ENCODE measurements at places on chromosomes 1 and 21.
A peak's percentile ranks its signal among the peaks of the same experiment; 100 is the strongest.

DNA sequence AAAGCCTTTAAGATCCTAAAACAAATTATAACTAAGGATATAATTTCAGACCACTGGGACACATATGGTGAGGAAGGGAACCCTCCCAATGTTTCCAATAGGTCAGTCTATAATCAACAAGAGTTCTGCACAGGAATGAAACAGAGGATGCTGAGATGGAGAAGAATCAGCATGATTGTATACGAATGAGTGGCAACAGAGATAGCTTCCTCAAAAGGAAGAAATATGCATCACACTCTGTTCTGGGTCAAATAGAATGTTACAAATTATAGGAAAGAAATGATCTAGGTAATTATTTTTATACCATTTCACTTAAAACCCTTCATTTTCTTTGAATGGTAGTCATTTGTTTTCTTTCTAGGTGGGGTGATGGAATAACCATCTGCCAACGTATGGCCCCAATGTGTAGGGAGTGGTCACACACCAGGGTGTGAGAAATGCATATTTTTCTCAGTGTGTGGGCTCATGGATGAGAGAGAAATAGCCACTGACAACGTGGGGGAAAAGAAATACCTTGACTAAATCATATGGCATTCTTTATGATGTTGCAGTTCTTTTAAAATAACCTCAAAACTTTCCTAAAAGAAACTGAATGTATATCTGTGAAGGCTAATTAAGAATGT is 104.6 kb upstream of the IVNS1ABP start:
- H3K27me3 ChIP-seq, result no peaks in the 10 kb centered on the region
- H3K4me3 ChIP-seq, result no peak overlapping the region
- H3K36me3 ChIP-seq, result no peaks in the 10 kb centered on the region
- no peak for DNase-seq
- H3K27ac ChIP-seq, result no peak overlapping the region
- H3K4me1 ChIP-seq, result peaks cover 8% of the 10 kb centered on the region

- H3K4me1 ChIP-seq, result peaks cover 47% of the 10 kb centered on the region
- no peak overlapping the region for H3K4me3 ChIP-seq
- DNase-seq, result no peak
- H3K27me3 ChIP-seq, result peaks cover 51% of the 10 kb centered on the region
- H3K36me3 ChIP-seq, result no peaks in the 10 kb centered on the region
Observed at GRCh38 chr1:902802-903201, 20.9 kb upstream of the SAMD11 start.

DNA sequence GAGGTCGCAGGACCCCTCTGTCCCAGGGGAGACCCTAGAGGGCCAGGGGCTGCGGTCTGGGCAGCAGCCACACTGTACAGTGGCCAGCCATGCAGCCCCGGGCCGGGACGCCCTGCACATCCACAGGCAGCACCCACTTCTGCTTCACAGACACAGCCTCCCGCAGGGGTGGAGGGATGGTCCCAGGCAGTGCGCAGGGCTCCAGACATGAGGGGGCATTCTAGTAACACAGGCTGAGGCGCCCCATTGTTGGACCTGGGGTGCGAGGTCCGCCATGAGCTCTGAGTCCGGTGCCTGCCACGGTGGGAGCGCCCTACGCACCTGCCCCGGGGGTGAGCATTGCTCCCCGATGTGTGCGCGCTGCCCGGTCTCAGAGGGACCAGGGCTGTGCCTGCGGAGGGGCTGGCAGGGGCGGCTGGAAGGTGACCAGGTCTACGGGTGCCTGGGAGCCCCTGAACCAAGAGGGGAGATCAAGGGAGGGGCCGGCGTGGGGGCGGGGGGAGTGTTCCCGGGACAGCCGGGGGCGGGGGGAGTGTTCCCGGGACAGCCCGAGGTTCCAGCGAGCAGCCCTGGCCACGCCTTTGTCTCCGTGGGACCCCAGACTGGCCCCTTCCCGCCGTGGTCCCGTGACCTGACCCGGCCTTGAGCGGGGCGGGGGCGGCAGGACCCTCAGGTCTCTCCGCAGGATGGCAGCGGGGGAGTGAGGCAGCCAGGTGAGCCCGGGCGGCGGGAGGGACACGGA is 4.5 kb downstream of the MMEL1 start:
- no peak overlapping the region for H3K4me3 ChIP-seq
- DNase-seq, result no peak
- H3K27ac ChIP-seq, result no peak overlapping the region
- no peaks in the 10 kb centered on the region for H3K36me3 ChIP-seq

- peak; percentile 77 for DNase-seq
- H3K4me1 ChIP-seq, result no peaks in the 10 kb centered on the region
- H3K36me3 ChIP-seq, result no peaks in the 10 kb centered on the region
- no peaks in the 10 kb centered on the region for H3K27me3 ChIP-seq
- H3K27ac ChIP-seq, result no peak overlapping the region
Observed at GRCh38 chr1:231590453-231591198, 36.0 kb upstream of the DISC1 start.

- no peak overlapping the region for H3K4me3 ChIP-seq
- H3K4me1 ChIP-seq, result peaks cover 8% of the 10 kb centered on the region
- H3K27ac ChIP-seq, result no peak overlapping the region
- H3K27me3 ChIP-seq, result no peaks in the 10 kb centered on the region
- DNase-seq, result no peak
- no peaks in the 10 kb centered on the region for H3K36me3 ChIP-seq
Observed at GRCh38 chr1:153058154-153058553, 842 bp upstream of the SPRR2A start.

GRCh38 chr1:24893431-24893830 is 36.6 kb downstream of the RUNX3 start:
- no peaks in the 10 kb centered on the region for H3K27me3 ChIP-seq
- H3K27ac ChIP-seq, result no peak overlapping the region
- peaks cover 23% of the 10 kb centered on the region for H3K4me1 ChIP-seq
- no peaks in the 10 kb centered on the region for H3K36me3 ChIP-seq
- H3K4me3 ChIP-seq, result no peak overlapping the region

DNA sequence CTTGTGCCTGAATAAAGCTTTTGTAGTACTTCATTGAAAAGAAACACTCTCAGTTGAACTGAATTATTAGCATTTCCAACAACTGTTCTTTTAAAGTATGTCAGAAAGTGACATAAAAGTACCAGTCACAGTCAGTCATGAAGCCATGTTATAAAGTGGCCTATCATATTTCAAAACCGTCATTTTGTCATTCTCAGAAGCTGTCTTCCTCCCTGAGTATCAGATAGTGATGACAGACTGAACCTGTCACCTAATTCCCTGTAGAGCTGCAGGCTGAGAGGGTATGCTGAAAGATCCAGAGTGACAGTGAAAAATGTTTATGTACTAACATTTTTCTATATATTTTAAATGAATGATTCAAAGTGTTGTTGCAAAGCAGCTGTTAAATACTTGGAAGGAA is 1121.7 kb upstream of the PRMT6 start:
- DNase-seq, result no peak
- H3K4me1 ChIP-seq, result no peaks in the 10 kb centered on the region
- H3K27ac ChIP-seq, result no peak overlapping the region
- H3K4me3 ChIP-seq, result no peak overlapping the region
- H3K27me3 ChIP-seq, result no peaks in the 10 kb centered on the region
- no peaks in the 10 kb centered on the region for H3K36me3 ChIP-seq

GRCh38 chr21:42763581-42764442 is 110.4 kb downstream of the PDE9A start:
- H3K27me3 ChIP-seq, result no peaks in the 10 kb centered on the region
- H3K36me3 ChIP-seq, result no peaks in the 10 kb centered on the region
- no peak overlapping the region for H3K27ac ChIP-seq

DNA sequence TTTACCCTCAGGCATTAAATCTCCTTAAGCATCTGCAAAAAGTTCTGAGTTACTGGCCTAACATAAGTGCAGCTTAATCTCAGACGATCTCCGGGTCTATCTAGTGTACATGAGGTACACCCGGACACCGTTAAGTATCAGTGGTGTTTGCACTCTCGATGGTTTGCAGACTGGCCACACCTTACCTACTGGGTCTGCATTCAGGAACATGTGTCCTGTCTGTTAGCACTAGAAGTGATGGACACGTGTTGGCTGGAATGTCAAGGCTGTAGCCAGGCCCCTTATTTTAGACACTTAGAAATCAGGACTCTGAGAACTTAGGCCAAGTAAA is 783 bp upstream of the AGL start:
- peak overlapping the region; percentile 64 for H3K27ac ChIP-seq
- no peaks in the 10 kb centered on the region for H3K27me3 ChIP-seq
- peaks cover 7% of the 10 kb centered on the region for H3K36me3 ChIP-seq
- peaks cover 19% of the 10 kb centered on the region for H3K4me1 ChIP-seq
- peak overlapping the region; percentile 98 for H3K4me3 ChIP-seq

- peaks cover 49% of the 10 kb centered on the region for H3K4me1 ChIP-seq
- H3K4me3 ChIP-seq, result no peak overlapping the region
- no peaks in the 10 kb centered on the region for H3K27me3 ChIP-seq
- no peak overlapping the region for H3K27ac ChIP-seq
Observed at GRCh38 chr21:42684109-42684916, 30.9 kb downstream of the PDE9A start.

DNA sequence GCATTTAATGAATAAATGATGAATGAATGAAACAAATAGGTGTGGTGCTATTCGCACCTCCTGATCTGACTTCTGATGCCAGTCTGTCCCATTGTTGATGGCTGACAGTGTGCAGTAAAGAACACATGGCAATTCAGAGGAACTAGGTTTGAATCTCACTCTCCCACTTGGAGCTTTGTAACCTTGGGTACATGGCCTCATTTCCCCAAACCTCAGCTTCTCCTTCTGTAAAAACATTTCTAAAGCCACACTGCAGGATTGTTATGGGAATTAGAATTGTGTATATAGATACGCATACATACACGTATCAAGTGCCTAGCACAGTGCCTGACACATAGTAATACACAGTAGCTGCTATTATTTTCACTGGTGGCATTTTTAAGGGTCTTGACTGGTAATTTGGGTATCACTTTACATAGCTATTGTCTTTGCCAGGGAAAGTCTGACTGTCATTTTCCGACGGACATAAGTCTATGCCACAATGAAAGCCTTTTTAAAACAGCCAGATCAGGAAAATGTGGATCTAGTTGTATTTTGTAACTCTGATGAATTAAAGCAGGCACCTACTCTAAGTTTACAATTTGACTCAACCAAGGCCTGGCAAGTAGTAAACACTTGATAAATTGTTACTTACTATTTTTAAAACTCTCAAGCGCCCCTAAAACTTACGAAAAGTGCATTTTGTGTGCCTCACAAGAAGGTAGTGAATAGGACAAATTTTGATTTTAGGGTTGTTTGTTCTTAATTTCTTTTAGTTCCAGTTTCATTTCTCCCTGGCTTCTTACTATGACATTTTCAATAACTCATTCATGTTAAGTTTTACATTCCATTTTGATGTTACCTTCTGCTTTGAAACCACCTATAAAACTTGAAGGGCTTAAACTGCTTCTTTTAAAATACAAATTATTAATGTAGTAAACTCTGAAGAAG is 164.4 kb downstream of the SDCCAG8 start:
- H3K36me3 ChIP-seq, result peaks cover 5% of the 10 kb centered on the region
- no peaks in the 10 kb centered on the region for H3K27me3 ChIP-seq
- peak; percentile 32 for DNase-seq
- H3K27ac ChIP-seq, result no peak overlapping the region
- no peak overlapping the region for H3K4me3 ChIP-seq
- peaks cover 17% of the 10 kb centered on the region for H3K4me1 ChIP-seq

GRCh38 chr1:223338811-223339746 is 24.9 kb downstream of the SUSD4 start:
- no peaks in the 10 kb centered on the region for H3K36me3 ChIP-seq
- DNase-seq, result no peak
- H3K27ac ChIP-seq, result no peak overlapping the region
- no peaks in the 10 kb centered on the region for H3K4me1 ChIP-seq

DNA sequence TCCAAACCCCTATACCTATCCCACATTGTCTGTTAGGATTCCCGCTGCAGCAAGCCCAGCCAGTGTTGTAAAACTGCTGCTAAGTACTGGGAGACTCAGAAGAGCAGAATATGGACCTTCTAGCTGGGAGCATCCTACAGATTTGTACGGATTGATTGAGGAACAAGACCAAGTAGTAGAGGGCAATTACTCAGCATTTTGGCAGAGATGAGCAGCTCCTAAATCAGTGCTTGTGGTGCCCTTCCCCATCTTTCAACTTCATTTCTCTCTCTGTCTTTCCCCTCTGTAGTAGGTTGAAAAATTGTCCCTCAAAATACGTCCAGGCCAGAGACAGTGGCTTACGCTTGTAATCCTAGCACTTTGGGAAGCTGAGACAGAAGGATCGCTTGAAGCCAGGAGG is 37.3 kb upstream of the HTR1D start:
- H3K4me3 ChIP-seq, result no peak overlapping the region
- H3K27ac ChIP-seq, result no peak overlapping the region
- H3K4me1 ChIP-seq, result no peaks in the 10 kb centered on the region
- H3K36me3 ChIP-seq, result no peaks in the 10 kb centered on the region
- H3K27me3 ChIP-seq, result no peaks in the 10 kb centered on the region
- no peak for DNase-seq

GRCh38 chr1:89980605-89981004 is 14.3 kb upstream of the ZNF326 start:
- H3K27me3 ChIP-seq, result no peaks in the 10 kb centered on the region
- H3K36me3 ChIP-seq, result no peaks in the 10 kb centered on the region
- peaks cover 1% of the 10 kb centered on the region for H3K4me1 ChIP-seq
- DNase-seq, result no peak
- H3K4me3 ChIP-seq, result no peak overlapping the region

GRCh38 chr21:14241297-14241696 is 25.3 kb downstream of the RBM11 start:
- no peak overlapping the region for H3K4me3 ChIP-seq
- no peaks in the 10 kb centered on the region for H3K36me3 ChIP-seq
- no peak overlapping the region for H3K27ac ChIP-seq
- H3K27me3 ChIP-seq, result no peaks in the 10 kb centered on the region

DNA sequence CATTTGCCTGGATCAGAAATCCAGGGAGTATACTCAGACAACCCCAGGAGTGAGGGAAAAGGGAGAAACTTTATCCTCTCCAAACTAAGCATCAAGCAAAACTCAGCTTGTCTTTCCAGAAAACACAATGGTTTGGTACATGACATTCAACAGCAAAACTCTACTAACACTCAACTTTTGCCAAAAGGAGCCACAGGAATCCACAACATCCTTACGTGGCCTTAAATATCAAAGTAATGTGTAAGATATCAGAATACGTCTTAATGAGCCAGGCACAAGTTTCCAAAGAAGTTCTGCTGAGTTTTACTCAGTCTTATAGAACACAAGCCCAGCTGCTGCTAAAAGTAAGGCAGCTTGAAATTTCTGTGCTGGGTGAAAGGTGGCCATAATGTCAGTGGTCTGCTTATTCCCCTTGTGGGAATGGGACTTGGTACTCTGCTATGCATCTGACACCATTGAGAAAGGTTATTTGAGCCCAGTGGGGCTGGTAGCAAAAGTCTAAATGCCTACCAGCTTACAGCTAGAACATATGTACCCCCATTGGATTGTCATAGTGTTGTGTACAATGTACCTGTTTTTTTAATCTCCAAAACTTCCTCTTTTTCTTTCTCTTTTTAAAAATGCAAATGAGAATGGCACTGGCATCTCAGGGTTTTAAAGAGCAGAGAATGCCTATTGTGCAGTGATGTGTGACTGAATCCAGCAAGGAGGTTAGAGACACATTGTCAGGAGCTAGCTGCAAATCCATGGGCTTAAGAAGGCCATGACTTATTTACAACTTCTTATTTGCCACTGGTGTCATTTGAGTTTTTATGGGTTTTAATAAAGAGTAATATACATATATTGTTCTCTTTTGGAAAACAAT is 62.0 kb upstream of the ST6GALNAC3 start:
- no peaks in the 10 kb centered on the region for H3K36me3 ChIP-seq
- no peaks in the 10 kb centered on the region for H3K4me1 ChIP-seq
- no peak overlapping the region for H3K4me3 ChIP-seq
- no peaks in the 10 kb centered on the region for H3K27me3 ChIP-seq
